T follicular helper cell (primary cell): ENCODE measurements at places on chromosomes 3 and 15.

DNA sequence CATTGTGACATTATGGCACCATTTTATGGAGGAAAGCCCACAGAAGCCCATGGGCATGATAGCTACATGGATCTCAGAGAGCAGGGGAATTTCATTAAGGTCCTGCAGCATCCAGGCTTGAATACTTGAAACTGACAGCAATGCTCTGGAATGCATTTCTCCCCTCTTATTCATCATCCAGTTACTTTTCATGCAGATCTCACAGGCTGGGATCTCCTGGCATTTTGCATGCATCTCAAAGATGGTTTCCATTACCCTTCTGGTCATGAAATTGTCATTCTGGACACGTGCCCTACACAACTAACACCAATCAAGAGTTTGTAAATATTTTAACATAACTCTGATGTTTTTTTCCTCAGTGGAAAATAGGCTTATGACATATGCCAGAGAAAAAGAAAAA is 32.4 kb downstream of the VGLL3 start:
- DNase-seq: no peak

GRCh38 chr15:64991536-64992135 is 1.9 kb upstream of the SPG21 start:
- DNase-seq: no peak

GRCh38 chr15:95520922-95521321 is 809.6 kb upstream of the NR2F2 start:
- no peak for DNase-seq

- DNase-seq: no peak
Measured at GRCh38 chr3:115943579-115943978, 320.3 kb downstream of the GAP43 start.

DNA sequence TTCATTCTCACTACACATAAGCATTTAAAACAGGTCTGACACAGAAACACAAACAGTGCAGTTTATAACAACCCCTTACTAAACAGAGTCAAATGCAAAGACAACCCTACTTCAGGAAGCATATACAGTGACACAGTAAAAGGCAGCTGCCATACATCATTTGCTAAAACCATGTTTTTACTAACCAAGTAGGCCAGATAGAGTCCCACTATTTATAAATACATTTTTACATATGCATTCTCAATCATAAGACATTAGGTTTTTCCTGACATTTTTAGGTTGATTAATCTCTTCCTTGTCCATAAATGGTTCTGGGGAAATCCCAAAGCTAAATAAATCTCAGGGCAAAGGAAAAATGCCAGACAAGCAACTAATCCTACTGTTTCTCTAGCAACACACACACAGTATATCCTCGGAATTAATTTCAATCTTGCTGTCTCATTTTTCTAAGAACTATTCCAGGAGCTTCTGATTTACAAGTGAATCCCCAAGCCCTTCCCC is 39.0 kb downstream of the CHAC1 start:
- no peak for DNase-seq

DNA sequence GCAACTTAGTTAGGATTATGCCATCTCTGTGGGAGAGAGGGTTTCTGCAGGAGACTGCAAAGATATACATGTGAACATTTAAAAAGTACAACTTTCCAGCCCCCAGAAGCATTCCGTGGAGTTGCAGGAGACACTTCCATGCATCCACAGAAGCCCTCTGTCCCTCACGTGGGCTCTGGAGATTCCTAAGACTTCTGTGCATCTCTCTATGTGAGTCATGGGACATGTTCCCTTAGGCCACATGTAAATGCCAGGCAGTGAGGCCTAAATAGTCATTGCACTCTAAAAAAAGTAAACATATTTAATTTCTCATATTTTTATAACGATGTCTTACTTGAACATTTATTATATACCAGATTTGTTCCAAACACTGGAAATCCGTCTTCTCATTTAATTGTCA is 126.5 kb upstream of the ROPN1 start:
- no peak for DNase-seq

DNA sequence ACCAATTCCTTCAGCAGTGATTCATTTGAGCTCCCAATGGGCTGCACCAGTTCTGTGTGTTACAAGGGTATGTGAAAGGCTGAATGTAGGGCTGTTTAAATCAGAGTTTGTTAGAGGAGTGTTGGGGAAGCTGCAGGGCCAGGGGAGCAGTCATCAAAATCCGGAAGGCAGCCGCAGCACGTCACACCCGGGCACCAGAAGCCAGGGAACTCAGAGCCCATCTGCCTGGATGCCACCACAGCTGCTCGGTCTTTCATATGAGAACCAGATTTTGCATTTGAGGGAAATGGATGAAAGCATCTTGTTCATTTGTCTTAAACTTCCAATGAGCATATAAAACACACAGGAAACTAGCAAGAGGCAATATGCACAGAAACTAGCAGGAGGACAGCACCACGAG is 24.2 kb upstream of the NEO1 start:
- DNase-seq: no peak

DNA sequence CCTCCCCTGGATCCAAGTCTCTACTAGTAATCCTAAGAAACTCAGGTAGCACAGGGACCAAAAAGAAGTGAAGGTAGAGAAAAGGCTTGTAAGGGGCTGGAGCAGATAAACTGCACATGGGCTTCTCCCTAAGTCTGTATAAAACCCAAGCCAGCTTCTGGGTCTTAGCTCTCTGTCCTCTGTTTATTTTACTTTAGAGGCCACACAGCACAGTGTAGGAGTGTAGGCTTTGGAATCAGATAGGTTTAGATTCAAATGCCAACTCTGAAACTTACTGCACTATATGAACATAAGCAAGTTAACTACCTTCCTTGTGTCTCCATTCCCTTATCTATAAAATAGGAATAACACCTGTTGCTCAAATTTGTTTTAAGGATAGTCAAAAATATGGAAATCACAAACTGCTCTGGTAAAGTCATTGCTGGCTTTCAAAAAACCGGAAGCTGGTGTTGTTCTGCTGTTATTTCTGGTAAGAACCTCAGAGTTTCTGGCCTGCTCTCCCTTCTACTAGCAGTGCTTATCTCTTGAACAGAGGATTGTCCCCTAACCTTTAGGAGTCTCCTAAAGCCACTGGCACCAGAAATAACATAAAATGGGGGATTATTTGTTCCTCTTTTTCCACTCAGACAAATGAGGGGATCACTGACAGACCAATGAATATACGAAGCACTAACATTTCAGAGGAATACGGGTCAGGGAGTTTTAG is 33.8 kb downstream of the PIK3R4 start:
- no peak for DNase-seq

GRCh38 chr3:33659856-33660434 is 58.1 kb downstream of the CLASP2 start:
- DNase-seq: no peak

GRCh38 chr3:20013396-20013795 is 1.3 kb upstream of the PP2D1 start:
- no peak for DNase-seq

DNA sequence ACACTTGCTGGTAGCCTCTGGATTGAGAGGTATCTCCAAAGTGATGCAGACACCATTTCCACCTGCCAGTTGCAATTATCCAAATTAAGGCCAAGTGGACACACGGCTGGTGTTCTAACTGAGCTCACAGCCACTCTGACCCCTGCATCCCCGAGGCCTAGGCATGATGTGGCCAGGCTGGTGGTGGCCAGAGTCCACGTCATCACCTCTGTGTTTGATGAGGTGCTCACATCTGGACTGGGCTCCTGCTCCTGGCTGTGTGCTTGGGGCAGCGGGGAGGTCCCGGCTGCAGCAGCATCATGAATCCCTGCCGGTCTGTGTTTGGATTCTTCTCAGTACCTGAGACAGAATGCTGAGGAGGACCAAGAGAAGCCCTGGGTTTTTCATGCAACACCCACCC is 4.9 kb downstream of the OXTR start:
- DNase-seq: no peak

- no peak for DNase-seq
Measured at GRCh38 chr3:46194868-46195553, 13.1 kb downstream of the CCR1 start.

DNA sequence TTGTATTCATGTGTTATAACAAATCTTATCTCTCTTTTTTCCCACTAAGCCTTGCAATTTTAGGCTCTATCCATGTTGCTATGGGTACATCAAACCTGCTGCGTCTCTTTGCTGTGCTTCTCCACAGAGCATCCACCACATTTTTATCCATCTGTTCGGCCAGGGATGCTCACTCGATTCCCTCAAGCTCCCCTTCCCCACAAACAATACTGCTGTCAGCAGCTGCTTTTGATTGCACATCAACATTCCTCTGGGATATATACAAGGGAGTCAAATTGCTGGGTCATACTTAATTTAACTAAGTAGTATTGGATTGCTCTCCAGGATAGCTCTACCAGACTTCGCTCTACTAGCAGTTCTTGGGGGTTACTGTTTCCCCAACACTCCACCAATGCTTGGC is 36.8 kb downstream of the TMEM108 start:
- DNase-seq: no peak

DNA sequence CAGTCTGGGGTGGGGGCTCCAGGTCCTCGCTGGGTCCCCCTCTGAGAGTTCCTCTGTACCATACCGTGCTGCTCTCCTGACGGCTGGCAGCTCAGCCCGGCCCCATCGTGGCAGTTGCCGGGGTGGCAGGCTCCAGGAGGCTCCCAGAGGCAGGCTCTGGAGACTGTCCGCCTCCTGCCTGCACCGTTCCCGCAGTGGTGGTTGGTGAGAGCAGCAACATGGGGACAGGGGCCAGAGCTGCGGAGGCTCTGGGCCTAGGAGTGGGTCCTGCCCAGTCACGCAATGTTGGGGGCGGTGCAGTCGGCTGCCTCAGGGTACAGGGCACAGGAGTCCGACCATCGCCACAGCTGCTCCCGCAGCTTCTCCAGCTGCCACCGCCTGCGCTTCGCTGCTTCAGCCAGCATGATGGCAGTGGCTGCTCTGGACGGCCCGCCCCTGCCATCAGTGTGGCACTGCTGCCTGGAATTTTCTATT is 492.7 kb downstream of the AGBL1 start:
- no peak for DNase-seq

DNA sequence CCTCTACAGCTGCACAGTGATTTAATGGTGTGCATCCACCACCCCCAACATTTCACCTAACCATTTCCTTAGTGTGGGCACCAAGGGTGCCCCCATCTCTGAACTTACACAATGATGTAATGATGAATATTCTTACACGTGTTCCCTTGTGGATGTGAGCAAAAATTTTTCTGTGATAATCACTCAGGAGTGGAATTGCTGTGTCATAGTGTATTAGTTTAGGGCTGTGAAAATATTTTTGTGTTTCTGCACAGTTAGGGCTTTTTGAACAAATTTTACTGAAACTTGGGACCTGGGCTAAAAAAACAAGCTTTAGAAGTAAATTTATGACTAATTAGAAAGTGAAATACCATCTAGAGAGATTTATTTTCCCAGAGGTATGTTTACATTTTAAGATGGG is 134.5 kb upstream of the CCNL1 start:
- no peak for DNase-seq

GRCh38 chr3:9750556-9751411 is 1.0 kb downstream of the OGG1 start:
- DNase-seq: no peak

DNA sequence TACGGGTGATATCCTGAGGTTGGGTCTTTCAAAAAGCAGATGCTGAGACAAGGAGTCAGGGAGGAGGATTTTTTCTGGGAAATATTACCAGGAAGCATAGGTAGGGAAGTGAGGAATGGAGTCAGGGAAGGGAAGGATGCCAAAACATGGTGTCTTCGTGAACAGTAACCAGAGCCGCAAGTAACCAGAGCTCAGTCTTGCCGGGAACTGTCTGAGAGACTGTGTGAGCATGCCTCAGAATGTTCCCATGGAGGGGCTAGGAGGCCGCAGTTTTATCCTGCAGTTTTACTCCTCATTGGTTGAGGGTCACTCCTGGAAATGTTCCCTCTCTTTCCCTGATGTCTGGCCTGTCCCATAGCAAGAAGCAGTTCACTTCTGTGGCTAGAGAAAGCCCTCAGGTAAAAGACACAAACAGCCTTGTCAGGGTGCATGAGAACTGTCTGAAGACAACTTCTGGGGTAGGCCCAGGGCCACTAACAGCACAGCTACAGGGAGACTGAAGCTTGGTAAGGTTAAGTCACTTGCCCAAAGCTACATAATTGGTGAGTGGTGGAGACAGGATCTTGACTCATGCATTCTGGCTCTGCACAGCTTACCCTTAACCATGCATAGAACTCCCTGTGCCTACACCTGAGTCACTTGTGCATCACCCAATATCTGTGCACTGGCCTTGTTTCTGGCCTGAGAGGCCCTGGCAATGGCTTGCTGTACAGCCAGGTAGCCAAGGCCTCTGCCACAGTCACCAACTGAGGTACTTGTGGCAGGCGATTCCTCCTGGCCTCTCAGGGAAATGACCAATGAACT is 76.3 kb upstream of the FRMD4B start:
- no peak for DNase-seq

DNA sequence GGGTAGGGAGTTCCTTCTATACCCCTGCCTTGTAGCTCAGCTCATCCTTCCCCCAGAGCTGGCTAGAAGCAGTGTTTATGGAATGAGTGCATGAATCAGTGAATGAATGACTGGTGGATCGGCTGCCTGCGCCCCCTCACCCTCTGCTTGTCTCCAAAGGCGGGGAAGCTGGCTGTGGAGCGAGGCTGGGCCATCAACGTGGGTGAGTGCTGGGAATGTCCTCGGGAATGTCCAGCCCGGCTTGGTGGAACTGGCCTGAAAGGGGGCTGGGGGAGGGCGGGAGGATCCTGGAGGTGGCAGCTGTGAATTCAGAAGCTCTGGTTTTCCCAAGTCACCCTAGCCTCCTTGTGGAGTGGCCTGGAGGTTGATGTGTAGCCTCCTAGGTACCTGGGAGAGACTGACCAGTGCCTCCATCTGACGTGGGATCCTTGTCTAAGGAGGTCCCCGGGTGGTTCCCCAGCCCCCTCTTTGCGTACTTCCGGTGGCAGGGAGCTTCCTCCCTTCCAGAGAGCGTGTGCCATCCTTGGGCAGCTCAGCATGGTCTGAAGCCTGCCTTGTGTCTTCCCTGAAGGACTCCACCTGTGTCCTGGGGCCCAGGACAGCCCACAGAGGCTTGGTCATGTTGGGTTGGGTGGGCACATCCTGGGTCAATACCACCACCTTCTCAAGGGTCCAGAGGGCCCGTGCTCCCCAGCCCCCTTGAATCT is 18.4 kb downstream of the HDAC11 start:
- DNase-seq: no peak

DNA sequence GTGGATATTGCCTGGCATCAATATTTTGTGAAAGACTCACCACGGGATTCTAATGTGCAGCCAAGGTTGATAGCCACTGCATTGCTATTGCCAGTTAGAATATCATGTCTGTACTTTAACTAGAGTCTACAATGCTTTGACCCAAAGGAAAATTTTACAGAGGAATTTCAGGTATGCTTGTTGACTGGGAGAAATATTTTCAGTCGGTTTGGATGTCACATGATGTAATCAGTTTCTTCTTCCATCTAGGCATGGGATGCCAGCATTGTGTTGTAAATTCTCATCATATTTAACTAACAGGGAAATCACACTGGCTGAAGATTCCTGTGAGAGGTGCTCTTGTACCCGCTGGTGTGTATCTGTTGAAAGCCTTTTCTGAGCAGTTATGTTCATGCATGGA is 508.9 kb upstream of the ADAMTS9 start:
- no peak for DNase-seq

- no peak for DNase-seq
Measured at GRCh38 chr3:4571690-4572334, 78.7 kb downstream of the ITPR1 start.

- DNase-seq: no peak
Measured at GRCh38 chr3:108322352-108322751, 26.0 kb downstream of the HHLA2 start.

GRCh38 chr15:93231261-93231925 is 142.4 kb upstream of the RGMA start:
- no peak for DNase-seq
